Kasumi-1 (cell line): ENCODE measurements at places on chromosomes 5 and 9.

DNA sequence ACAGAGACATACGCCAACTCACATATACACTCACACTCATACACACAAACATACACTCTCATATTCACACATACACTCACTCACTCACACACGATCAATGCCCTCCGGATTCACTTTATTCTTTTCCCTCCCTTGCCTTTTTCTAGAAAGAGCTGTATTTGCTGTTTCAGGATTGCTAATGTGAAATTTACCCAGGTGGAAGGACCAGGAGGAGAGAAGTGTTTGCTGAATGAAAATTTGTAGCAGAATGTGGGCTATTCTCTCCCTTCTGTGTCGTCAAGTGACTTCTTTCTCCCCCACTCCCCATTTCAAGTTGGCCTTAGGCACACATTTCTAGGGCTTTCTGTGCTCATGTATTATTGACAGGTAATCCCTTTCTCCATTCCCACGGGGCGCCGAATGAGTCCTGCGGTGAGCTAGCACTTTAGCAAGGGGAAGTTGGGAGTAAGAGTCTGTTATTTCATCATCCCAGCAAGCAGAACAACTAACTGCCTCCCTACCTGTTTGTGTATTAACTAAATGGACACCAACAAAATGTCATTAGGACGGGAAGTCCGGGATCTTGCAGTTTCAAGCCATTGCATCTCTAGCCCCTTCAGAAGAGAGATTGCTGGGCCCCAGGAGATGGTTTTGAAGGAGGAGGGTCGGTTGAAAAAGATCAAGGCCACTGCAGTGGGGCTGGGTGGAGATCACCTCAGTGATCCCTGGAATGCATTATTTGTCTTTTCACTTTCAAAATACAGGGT is 97.1 kb upstream of the TAF11L2 start:
- DNase-seq: peak; percentile 12

- no peak for DNase-seq
These were observed 151.6 kb downstream of the SLIT3 start for GRCh38 chr5:169149317-169149716.

- DNase-seq: no peak
These were observed 159.1 kb upstream of the PPP2R2B start for GRCh38 chr5:147037515-147038205.

DNA sequence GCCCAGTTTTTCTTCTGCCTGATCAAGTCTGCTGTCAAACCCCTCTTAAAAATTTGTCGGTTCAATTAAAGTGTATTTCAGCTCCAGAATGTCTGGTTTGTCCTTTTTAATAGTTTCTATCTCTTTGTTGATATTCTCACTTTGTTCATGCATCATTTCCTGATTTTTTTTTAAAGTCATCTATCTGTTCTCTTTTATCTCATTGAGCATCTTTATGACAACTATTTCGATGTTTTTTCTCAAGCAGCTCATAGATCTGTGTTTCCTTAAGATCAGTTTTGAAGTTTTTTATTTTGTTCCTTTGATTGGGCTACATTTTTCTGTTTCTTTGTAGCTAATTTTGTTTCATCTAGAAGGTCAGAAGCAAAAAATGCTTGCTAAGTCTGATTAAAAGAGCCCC is 53.7 kb downstream of the FGD3 start:
- no peak for DNase-seq

DNA sequence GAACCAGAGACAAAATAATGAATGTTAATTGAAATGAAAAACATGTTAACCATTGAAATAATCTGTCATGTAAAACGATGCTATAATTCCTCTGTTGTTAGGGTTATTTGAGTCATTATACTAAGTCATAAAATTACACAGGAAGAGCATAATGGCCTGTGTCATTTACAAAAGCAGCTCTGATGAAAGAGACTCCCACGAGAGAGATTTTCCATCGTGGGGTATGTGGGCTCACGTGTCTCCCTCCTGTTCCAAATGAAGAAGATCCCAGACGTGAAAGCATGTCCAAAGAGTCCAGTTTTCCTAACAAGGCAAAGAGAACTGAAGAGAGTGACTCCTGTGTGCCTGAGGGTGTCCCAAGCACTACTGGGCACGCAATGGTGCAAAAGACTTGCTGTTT is 379.8 kb downstream of the SPOCK1 start:
- DNase-seq: no peak

GRCh38 chr5:157509587-157509986 is 49.6 kb downstream of the NIPAL4 start:
- DNase-seq: no peak

DNA sequence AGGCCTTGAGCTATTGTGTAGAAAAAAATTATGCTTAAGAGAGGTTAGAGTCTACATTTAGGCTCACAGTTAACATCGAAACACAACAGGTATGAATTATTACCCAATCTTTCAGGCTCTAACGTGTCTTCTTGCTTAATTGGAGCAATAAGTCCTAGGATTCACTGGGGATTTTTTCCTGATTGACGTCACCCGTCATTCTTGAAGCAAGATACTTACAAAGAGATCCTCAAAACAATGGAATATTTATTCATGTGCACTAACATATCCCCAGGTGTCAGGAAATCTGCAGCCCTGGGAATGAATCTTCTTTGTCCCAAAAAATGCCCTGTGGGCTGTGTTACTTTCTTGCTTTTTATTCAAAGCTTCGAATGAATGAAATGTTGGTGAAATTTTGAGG is 413.5 kb downstream of the NFIB start:
- DNase-seq: no peak

GRCh38 chr9:122131401-122132001 is 28.1 kb downstream of the NDUFA8 start:
- DNase-seq: no peak

DNA sequence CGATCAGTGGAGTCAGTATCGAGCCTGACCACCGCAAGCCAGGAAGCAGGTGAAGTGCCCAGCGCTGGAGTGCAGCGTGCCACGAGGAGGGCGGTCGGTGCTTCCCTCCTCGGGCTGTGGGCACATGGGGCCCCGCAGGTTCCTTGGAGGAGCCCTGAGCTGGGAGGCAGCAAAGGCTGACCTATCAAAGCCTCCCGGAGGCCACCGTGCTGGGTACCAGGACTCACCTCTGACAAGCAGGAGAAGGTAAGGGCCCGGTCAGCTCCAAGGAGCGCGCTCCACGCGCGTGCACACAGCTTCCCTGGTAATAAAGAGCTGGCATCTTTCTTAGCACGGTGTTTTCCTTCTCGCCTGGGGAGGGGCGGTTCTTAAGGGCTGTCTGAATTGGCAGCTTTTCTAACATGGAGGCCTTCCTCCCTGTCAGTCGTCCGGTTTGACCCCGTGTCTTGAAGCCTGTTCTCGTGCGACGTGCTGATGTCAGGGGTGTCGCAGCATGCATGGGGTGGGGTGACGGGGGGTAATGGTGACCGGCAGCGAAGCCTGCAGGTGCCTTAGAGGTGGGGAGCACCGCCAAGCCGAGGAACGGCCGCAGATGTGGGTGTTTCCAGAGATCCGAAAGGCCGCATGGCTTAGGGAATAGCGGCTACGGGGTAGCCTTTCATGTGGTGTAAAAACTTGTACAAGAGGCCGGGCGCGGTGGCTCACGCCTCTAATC is 13.1 kb downstream of the PMPCA start:
- no peak for DNase-seq

DNA sequence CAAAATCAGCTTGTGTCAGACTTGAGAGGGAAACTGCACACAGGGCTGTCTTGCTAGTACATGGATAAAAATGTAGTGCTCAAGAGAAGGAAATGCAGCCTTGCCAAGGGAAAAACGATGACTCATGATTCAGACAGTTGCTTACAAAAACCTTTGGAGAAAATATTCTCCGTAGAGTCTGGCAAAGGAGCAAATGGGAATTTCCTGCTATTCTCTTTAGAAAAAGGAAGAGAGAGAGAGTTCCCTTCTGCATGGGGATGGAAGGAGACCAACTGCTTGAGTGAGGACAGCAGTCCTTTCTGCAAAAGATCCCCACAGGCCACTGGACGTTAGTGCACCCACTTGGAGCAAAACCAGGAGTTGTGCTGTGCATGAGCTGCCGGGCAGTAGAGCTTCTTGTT is 7.6 kb downstream of the IFNB1 start:
- peak; percentile 57 for DNase-seq

- DNase-seq: no peak
These were observed 457.4 kb downstream of the CCDC171 start for GRCh38 chr9:16010221-16010620.

- DNase-seq: no peak
These were observed 100.7 kb downstream of the GAS1 start for GRCh38 chr9:86846656-86847055.

DNA sequence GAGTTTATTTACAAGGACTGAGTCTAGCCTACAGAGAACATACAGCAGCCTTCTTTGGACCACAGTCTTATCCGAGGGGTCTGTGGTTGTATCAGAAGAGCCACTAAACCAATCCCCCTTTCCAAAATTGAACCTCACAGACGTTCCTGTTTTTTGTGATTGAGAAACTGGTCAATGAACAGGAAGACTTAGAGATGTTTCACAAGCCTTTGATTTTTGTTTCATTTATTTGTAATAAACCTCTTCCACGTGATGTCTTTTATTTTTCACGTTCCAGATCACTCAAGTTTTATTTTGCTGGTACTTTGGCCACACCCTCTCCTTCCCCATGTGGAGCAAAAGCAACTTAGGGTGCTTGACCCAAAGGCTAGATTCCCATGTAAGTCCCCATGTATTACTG is 16.1 kb downstream of the CCT5 start:
- DNase-seq: no peak

DNA sequence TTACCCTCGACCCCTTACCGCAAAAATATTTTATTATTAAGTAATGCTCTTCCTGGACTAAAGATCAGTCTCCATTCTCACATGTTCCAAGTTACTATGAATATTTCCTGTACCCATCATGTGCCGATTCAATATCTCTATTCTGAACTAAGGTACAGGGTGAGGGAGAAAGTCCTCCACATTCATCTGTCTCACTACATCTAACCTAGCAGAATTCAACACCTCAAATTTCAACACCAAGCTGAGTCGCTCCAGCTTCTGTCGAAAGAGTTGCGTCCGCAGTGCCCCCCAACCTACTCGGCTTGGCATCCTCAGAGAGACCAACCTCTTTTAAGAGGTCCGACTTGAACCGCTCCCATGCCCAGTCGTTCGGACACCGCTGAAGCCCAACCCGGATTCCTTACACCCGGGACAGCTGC is 1.0 kb downstream of the CERT1 start:
- DNase-seq: peak; percentile 10

GRCh38 chr9:11871852-11872251 is 821.3 kb upstream of the TYRP1 start:
- DNase-seq: no peak

DNA sequence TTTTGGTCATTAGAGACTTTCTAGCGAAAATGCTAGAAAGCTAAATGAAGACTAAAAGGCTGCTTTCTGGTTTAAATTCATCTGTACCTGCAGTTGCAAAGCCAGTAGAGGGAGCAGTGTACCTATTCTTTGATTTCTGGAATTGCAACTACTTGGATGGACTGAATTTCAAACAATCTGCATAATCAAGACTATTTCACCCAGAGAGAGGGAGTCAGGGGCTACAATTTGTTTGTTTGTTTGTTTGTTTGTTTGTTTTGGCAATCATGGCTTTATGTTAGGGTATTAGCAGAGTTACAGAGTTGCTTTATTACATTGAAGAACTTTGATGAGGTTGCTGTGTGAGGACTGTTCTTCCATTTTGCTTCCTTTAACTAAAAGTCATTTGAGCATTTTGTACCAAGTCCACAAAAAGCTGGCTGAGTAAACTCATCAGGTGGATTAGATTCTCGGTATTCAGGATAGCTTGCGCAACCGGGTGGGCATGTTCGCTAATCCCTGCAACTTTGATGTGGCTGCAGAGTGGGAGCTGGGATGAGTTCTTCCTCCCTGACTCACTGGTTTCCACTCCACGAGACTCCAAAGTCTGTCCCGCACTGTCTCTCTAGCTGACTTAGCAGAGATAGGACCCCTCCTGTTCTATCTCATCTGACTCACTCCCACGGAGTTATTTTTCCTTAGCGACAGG is 80.0 kb upstream of the TUT7 start:
- peak; percentile 81 for DNase-seq

GRCh38 chr9:96088510-96088909 is 213.0 kb downstream of the ERCC6L2 start:
- no peak for DNase-seq

DNA sequence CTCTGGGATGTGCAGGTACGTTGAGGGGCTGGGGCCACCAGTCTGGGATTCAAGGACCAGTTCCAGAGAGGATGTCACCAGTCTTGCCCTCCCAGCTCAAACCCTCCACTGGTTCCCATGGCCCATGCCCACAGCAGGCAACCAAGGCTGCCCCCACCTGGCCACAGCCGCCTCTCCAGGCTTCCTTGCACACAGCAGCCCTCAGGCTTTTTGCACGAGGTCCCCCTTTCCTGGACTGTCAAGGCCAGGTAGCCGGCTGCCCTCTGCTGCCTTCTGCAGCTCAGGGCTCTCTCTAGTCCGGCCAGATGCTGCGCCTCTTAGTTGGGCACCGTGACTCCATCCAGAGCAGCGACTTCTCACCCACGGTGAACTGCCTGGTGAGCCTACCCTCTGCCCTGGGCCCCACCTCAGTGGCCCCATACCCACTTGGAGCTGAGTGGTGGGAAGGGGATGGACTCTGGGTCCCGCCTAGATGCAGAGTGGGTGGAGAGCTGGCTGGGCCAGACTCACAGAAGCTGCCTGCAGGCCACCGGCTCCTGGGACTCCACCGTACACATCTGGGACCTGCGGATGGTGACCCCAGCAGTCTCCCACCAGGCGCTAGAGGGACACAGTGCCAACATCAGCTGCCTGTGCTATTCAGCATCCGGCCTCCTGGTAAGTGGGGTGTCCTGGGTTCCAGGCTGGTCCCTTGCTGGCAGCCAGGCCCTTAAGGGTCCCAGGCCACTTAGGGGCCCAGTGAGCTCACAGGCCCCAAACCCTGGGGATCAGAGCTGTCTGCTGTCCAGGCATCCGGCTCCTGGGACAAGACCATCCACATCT is 2.9 kb downstream of the WDR38 start:
- peak; percentile 45 for DNase-seq

DNA sequence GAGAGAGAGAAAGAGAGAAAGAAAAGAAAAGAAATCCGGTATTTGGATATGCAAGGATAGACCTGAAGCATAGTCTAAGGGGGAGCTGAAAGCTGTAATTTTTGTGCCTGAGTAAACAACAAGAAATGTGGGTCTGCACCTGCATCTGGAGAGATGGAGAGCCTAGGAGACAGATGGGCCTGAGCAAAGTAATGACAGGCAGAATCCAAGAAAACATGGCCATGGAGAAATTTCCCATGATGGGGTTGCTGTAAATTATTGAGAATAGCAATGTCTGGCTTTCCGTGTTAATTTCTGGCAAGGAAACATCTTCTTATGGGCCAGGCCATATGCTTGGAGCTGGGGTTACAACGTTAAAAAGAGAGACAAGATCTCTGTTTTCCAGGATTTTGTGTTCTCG is 40.2 kb downstream of the YIPF5 start:
- no peak for DNase-seq

DNA sequence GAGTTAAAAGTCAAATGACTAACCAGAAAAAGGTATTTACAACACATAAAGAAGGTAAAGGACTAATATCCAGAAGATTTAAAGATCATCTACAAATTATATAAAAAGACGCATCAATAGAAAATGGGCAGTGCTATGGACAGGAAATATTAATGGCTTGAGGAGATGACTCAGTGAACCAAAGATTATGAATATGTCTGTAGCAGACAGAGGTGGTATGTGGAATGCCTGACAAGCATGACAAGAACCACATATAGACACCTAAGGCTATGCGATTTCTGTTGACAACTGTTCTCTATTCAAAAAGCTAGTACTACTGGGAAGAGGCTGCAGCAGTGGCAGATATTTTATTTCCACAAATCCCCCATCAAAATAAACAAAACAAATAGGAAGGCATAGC is 177.0 kb upstream of the SH3GL2 start:
- no peak for DNase-seq

- no peak for DNase-seq
These were observed 569.6 kb upstream of the BRINP1 start for GRCh38 chr9:119938871-119939270.

GRCh38 chr9:21078702-21079101 is 960 bp upstream of the IFNB1 start:
- peak; percentile 35 for DNase-seq
